ENCODE measurements at places on chromosomes 2 and 18.

DNA sequence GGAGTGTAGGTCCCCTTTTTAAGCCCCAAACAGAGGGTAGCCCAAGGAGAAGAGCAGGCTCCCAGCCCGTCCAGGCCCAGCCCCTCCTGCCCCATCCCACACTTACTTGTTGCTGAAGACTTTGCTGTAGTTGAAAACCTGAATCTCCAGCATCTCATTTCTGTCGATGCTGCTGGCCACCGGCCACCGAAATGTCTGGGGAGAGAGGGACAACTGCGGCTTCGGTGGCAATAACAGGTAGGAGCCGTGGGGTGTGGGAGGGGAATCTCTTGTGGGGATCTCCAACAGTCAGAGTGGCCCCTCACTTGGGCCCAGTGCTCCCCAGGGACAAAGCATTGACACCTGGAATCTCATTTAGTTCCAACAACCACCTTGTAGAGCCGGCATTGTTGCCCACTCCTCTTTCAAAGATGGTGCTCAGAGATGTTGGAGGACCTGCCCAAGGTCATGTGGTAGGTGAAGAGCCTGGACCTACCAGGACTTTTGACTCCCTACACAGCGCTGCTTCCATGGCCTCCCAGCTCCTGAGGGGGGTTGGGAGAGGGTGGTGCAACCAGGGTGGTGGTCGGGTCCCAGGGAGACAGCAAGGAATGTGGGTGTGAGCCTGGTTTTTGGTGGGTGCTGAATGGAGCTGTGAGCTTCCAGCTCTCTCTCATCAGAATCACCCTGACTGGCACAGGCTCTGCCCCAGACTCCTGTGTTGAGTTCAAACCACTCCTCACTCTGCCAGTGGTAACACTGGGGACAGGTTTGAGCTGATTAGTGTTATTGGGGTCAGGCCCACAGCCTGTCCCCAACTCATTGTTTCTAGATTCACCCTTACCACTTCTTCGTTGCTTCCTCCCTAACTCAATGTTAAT lies 50.0 kb upstream of the OTOF start:
- no peak for DNase-seq

GRCh38 chr2:106129592-106129991 lies 64.5 kb downstream of the UXS1 start:
- no peak for DNase-seq

DNA sequence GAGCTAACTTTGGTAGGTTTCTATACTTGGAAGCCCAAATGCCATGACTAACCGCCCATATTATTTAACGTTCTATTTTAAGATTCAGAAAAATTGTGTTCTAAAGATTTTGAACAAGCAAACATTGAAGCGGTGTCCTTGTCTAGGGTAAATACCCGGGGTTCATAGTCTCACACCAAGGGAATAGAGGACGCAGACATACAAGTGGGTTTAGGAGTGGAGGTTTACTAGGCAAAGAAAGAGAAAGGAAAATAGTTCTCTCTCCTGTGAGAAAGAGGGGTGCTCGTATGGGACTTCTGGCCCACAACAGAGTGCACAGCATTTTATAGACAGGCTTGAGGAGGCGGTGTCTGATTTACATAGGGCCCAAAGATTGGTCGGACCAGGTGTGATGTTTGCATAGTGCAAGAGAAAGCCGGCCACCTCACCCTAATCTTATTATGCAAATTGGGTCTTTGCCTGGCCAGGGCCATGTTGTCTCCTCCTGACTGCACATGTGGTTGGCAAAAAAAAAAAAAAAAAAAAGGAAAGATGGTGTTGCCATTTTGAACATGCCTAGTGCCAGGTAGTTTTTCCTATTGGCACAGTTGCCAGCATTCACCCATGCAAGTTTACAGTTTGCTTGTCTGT lies 1062.6 kb downstream of the LRP1B start:
- DNase-seq, result no peak

- DNase-seq, result no peak
Observed at GRCh38 chr2:26640781-26641564, at the start of gene CIB4. Gene CIB4, minus strand, starts transcription at chr2:26641366. Its CDS starts 52 bp downstream, at chr2:26641314.

DNA sequence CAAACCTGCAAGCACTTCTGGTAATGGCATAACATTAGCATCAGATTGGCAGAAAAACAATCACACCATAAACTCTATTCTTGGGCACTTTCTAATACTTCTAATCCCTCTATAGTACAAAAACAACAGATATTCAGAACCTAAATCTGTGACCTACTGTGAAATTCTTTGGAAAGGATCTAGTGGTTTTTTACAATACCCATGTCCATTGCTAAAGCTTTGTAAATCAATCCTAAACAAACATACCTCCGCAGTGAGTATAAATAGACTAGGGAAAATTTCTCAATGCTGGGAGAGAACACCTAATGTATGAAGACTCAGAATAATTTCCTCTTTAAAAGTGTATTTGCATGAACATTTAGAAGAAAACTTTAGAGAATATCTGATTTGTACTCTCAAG lies 1098.5 kb upstream of the DDX18 start:
- DNase-seq, result no peak

DNA sequence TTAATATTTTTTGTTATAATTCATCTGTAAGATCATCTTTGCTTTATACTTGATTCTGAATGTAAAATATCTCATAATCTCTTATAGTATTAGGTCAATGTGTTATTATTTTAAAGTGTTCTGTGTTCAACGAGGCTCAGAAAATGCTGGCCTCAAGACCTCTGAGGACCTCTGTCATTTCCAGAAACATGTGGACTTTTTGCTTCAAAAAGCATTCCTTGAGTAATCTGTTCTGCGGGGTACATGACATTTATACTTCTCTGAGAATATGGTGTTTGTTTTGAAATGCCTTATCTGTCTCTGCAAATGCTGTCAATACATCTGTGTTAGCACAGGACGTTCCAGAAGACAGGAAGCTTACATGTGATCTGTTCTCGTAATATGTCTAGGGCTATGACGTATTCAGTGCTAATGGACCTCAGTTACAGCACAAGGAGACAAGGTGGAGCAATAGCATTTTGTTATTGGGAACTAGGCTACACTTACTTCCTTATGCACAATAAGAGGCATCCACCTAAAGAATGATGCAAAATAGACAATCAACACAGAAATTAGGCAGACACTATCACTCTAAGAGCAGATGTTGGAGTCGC lies 37.6 kb upstream of the IL1RL1 start:
- no peak for DNase-seq

DNA sequence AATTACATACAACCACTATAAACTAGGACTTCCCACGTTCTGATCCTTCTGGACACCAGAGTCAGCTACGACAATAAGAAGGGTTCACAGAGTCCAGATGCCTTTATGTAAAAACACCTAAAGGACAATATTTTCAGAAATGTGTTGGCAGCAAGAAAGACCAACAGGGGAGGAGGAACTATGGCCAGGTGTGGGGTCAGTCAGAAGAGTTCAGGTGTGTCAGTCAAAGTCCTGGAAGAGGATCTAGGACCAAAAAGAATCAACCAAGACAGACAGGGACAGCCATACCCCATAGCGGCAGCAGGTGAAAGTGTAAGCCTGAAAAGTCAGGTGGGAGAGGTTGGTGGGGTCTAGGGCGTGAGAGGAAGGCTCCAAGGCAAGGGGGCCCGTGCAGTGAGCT lies 38.0 kb upstream of the YPEL5 start:
- DNase-seq, result no peak

DNA sequence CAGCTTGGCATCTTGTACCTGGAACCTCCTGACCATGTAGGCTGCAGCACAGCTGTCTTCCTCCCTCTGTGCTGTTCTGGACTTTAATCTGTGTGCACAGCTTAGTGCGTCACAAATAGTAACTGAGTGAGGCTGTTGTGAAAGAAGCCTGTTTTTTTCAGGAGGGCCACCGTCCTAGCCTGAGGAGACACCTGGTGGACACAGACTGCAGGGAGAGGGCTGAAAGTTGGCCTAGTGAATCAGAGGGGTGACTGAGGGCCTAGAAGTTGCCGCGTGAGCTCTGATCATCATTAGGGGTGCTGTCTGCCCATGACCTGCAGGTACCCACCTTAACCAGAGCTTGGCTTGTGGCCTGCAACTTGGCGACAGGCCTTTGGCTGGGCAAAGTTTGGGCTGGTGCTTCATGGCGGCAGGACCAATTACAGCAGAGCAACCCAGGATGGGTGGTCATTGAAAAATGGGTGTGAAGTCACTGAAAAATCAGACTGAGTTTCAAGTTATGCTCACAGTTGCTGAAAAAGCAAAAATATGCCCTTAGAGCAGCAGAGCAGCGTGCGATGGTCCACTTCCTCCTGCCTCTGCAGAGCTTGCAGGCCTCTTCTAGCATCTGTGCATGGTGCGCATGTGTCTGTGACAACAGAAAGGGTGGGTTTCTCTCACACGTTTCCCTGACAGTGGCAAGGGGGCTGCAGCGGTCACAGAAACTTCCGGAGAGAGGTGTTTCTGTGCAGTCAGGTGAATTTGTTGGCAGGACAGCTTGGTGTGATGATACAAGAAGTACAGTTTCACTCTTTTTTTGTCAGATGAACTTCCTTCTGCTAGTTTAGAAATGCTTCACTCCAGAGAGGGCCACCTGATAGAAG lies 9.6 kb downstream of the GDF7 start:
- no peak for DNase-seq

DNA sequence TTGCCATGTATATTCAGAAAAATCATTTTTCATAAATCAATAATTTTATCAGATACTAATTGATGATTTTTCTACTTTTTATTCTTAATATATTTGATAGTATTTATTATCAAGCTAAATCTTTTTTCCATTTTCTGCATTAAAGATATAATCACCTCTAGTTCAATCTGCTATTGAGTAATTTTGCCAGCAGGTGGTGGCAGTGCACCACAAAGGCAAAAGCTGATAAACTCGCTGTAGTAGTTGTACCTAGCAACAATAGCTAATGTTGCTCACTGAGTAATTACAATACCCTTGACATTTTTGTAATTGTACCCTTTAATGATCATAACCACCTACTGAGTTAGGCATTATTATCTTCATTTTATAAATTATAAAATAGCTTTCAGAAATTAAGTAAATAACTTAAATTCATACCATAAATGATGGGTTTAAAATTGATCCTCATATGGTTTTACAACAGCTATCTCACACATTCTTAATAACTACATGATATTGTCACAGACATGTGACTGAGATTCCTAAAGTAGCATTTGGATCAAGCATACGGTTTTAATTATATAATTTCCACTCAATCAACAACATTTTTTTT lies 52.0 kb upstream of the CALCRL start:
- DNase-seq, result no peak

GRCh38 chr18:13067966-13068365 lies 76.8 kb downstream of the CEP192 start:
- DNase-seq, result no peak

- DNase-seq, result no peak
Observed at GRCh38 chr2:68157002-68157401, 686 bp upstream of the PNO1 start.

GRCh38 chr2:231133365-231134099 lies 8.7 kb upstream of the HTR2B start:
- DNase-seq, result no peak

DNA sequence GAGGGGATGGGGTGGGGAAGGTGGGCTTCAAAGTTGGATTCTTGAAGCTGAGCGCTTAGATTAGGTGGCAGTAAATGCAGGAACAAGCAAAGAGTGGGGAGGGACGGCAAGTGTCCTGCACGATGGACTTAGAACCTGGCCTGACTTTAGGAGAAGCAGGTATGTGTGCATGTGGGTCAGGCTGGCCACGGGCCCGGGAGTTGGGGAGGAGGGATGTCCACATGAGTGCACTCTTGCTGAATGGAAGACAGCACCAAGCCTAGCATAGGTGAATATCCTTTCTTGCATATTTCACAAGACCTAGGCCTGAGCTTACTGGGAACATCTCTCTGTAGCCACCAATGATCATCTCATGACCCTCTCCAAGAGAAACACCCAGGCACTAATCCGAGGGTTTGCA lies 96.1 kb downstream of the DDX1 start:
- no peak for DNase-seq

GRCh38 chr2:235183786-235184185 lies 232.0 kb downstream of the SH3BP4 start:
- no peak for DNase-seq

- DNase-seq, result no peak
Observed at GRCh38 chr18:66252703-66253102, 351.2 kb downstream of the CDH19 start.

- no peak for DNase-seq
Observed at GRCh38 chr2:174266288-174266687, 18.0 kb upstream of the OLA1 start.

DNA sequence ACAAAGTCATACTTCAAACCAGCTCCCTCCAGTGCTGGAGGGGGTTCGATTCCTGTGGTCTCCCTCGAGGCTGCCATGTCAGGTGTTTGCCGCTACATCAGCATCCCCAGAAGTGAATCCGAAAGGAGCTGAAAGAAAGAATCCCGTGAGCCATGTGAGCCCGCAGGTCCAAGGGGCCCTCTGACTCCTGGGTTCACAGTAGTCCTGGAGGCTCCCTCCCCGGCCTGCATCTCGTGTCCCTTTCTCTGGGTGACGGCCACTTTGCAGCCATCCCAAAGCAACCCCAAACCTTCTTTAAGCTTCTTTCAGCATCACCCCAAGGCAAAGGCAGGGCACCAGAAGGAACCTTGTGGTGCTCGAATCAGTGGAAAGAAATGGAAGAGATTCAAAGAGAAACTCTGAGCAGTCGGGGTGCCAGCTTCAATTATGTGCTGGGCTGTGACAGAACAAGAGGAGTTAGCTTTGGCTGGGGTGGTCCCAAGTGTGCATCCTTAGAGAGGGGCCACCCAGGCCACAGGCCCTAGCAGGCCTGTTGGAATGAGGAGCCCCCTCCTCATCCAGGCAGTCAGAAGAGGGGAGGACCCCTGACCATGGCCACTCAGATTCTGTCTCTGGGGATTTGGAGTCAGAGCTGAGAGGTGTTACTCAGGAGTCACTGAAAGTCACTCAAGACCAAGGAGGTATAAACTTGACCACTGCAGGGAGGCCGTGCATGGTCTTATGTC lies 59.7 kb downstream of the CIB4 start:
- DNase-seq, result no peak

GRCh38 chr2:204298404-204298803 lies 246.9 kb upstream of the PARD3B start:
- DNase-seq, result no peak

Data from activated T-helper 1 cell treated with anti-CD3 and anti-CD28 coated beads, Interleukin-2, amount 50 U/mL, for 16 hours (primary cell).